ENCODE measurements at places on chromosomes 16 and 17. TPM values are rescaled to one million over a fixed set of nuclear protein-coding genes. Genes with fewer than 3 reads are reported as not detected.

MT1F gene
- 4.3 TPM for total RNA-seq

DNA sequence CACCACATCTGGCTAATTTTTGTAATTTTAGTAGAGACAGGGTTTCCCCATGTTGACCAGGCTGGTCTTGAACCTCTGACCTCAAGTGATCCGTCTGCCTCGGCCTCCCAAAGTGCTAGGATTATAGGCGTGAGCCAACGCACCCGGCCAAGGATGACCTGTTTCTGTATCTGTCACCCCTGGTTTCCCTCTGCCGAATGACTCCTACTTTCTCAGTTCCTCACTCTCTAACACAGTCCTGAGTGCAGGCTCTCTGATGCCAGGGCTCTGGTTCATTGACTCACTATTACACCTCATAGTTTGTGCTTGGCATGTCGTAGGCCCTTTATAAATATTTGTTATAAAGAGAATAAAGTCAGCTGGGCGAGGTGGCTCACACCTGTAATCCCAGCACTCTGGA is 10.7 kb upstream of the PRPF8 start:
- no peak overlapping the region for H3K4me3 ChIP-seq
- H3K4me1 ChIP-seq, result no peaks in the 10 kb centered on the region
- no peaks in the 10 kb centered on the region for H3K27me3 ChIP-seq
- H3K27ac ChIP-seq, result no peak overlapping the region

DNA sequence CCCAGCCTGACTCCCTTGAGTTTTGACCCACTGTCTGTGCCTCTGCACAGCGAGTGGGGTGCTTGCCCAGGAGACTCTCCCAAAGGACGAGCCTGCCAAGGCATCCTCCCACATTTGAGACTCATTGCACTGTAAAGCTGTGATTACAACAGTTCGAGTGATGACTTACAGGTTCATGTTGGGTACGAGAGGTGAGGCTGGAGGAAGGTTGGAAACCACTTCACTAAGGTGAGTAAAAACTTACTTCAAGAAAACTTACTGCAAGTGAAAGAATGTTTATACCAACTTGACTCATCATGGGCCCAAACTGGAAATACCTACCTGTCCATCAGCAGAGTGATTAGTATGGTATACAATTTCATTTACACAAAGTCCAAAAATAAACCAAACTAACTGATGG is 360.1 kb upstream of the CDH11 start:
- DNase-seq, result no peak
- H3K4me3 ChIP-seq, result no peak overlapping the region
- H3K27me3 ChIP-seq, result no peaks in the 10 kb centered on the region
- no peaks in the 10 kb centered on the region for H3K4me1 ChIP-seq

DNA sequence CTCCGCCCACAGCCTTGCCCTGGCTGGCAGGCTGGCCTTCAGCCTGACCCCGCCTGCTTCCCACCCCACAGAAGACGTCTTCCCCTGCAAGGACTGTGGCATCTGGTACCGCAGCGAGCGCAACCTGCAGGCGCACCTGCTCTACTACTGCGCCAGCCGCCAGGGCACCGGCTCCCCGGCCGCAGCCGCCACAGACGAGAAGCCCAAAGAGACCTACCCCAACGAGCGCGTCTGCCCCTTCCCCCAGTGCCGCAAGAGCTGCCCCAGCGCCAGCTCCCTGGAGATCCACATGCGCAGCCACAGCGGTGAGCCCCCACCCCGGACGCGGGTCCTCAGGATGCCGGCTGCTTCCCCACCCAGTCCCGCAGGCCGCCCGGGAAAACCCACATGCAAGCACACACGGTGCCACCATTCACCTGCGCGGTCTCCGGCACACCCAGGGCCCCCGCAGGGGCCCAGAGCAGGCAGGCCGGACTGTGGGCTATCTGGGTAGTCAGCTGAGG is 38.2 kb upstream of the ZC3H18 start:
- H3K4me3 ChIP-seq, result no peak overlapping the region
- H3K36me3 ChIP-seq, result peaks cover 2% of the 10 kb centered on the region
- no peaks in the 10 kb centered on the region for H3K27me3 ChIP-seq
- peaks cover 15% of the 10 kb centered on the region for H3K4me1 ChIP-seq
- no peak for DNase-seq

DNA sequence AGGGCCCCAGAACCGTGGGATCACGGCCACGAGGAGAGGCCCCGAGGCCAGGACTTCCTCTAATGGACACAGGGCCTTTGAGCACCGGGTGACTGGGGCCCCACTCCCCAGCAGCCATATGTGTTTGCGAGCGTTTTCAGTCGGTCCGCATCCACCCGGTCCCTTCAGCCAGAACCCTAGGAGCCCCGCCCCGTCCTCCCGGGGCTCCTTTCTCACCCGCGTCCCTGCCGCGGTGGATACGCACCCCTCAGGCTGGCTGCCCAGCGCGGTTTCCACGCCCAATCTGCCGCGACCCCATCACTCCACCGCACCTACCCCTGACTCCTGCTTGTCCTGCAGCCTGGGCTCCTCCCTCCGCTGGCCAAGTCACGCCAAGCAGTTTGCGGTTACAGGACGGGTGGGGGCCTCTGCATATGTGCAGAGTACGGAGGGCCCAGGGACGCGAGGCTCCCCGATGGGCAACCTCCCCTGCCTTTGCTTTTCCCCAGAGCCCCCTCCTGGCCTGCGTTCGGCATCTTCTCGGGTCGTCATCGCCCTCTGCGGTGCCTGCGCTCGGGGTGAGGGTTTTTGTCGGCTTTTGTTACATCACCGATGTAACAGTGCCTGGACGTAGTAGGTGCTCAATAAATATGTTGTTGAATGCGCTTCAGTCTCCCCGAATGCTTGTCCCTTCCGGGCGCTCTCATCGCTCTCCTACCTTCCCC is 1.0 kb upstream of the TTYH2 start:
- no peaks in the 10 kb centered on the region for H3K27me3 ChIP-seq
- H3K27ac ChIP-seq, result peak overlapping the region; percentile 27
- H3K36me3 ChIP-seq, result no peaks in the 10 kb centered on the region

DNA sequence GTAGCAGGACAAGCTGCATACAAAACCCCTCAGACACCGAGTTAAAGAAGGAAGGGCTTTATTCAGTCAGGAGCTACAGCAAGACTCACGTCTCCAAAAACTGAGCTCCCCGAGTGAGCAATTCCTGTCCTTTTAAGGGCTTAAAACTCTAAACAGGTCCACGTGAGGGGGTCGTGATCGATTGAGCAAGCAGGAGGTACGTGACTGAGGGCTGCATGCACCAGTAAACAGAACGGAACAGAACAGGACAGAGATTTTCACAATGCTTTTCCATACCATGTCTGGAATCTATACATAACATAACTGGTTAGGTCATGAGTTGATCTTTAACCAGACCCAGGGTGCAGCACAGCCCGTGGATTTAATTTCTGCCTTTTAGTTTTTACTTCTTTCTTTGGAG is 25.2 kb downstream of the ITGAM start:
- H3K27ac ChIP-seq, result no peak overlapping the region
- H3K27me3 ChIP-seq, result no peaks in the 10 kb centered on the region
- DNase-seq, result no peak
- H3K4me1 ChIP-seq, result no peaks in the 10 kb centered on the region

SDK2 gene
- 12.7 TPM for total RNA-seq

PPP1R27 gene
- total RNA-seq, result not detected

DNA sequence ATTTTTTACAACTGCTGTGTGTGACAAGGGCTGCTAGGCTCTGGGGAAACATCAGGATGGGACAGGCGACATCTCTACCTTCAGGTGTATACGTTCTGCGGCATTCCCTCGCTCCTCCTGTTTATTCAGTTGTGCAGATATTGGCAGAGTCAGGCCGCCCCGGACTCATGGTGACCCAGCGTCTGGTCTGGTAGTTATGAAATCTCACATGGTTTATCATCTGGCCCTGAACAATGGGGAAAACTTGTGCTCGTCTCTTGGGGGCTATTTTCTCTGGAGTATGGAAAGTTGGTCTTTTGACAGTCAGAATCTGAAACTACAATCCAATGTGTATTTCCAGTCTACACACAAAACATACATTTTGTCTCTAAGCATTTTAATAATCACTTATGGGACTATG is 3.3 kb downstream of the MARCHF10 start:
- H3K27me3 ChIP-seq, result no peaks in the 10 kb centered on the region
- DNase-seq, result no peak
- no peak overlapping the region for H3K4me3 ChIP-seq
- H3K4me1 ChIP-seq, result peaks cover 8% of the 10 kb centered on the region
- no peaks in the 10 kb centered on the region for H3K36me3 ChIP-seq
- no peak overlapping the region for H3K27ac ChIP-seq

TBC1D3G gene
- total RNA-seq, result not detected

DNA sequence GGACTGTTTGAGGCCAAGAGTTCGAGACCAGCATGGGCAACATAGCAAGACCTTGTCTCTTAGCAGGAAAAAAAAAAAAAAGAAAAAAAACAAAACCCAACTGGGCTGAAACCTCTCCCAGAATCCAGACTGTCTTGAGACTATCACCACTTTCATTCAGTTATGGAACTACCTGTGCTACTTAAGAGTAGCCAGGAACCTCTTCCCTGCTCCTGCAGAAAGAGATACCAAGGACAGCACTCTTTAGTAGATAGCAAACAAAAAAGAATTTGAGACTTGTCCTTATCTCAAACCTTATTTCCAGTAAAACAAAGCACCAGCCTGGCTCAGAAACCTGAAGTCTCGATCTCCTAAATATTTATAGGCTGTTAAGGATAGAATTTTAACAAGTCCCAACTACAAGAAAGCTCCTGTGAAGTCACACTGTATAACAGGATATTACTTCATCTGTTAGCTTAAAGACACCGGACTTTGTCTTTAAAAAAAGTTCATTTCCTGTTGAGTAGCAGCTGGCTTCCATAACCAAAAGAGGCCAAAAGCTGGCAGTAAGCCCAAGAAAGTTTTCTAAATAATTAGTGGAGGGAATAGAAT is 5.1 kb downstream of the CDR2 start:
- H3K4me1 ChIP-seq, result peaks cover 8% of the 10 kb centered on the region
- H3K36me3 ChIP-seq, result no peaks in the 10 kb centered on the region
- H3K27ac ChIP-seq, result no peak overlapping the region
- no peak for DNase-seq
- no peaks in the 10 kb centered on the region for H3K27me3 ChIP-seq

DNA sequence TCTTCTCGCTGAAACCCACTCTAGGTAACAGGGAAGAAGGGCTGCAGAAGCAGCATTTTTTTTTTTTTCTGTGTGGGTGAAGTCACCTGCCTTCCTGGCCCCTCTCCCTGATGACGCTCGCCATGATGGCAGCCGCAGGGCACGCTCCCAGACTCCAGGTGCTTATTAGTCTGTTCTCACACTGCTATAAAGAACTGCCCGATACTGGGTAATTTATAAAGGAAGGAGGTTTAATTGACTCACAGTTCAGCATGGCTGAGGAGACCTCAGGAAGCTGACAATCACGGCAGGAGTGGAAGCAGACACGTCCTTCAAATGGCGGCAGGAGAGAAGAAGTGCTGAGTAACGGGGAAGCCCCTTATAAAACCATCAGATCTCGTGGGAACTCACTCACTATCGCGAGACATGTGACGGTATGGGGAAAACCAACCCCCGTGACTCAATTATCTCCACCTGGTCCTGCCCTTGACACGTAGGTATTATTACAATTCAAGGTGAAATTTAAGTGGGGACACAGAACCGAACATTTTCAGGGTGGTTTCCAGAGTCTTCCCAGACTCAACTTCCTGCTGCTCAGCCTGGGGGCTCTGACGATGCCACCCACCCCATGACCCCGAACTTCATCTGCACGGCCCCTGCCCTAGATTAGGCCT is 34.9 kb upstream of the NLRP1 start:
- no peak for DNase-seq
- no peaks in the 10 kb centered on the region for H3K36me3 ChIP-seq
- no peak overlapping the region for H3K27ac ChIP-seq
- peaks cover 11% of the 10 kb centered on the region for H3K27me3 ChIP-seq

- H3K27ac ChIP-seq, result no peak overlapping the region
- no peaks in the 10 kb centered on the region for H3K27me3 ChIP-seq
- H3K4me3 ChIP-seq, result no peak overlapping the region
Measured at GRCh38 chr17:17570798-17571716, 20.5 kb downstream of the PEMT start.

CD7 gene
- total RNA-seq, result 0.67 TPM

GRCh38 chr16:10943064-10943353 is 741 bp upstream of the DEXI start:
- peak overlapping the region; percentile 62 for H3K4me3 ChIP-seq
- no peak overlapping the region for H3K27ac ChIP-seq

- H3K4me3 ChIP-seq, result no peak overlapping the region
- peak; percentile 72 for DNase-seq
- no peaks in the 10 kb centered on the region for H3K36me3 ChIP-seq
- H3K27ac ChIP-seq, result no peak overlapping the region
Measured at GRCh38 chr17:57599271-57600045, 145.6 kb downstream of the CCDC182 start.

DNA sequence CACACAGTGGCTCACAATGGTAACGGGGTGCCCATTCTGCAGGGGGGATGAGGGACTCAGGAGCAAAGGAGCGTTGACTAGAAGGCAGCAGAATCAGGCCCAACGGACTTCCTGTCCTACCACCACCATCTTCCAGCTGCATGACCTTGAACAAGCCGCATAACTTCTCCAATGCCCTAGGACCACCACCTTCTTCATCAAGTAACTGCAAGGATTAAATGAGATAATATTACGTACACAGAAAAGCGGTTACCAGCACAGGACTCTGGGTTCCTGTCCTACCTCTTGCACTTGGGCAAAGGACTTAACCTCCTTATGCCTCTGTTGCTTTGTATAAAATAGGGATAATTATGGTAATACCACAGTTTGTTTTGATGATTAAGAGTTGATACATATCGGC is 4.7 kb downstream of the ASPHD1 start:
- DNase-seq, result no peak
- H3K27me3 ChIP-seq, result peaks cover 11% of the 10 kb centered on the region
- H3K27ac ChIP-seq, result no peak overlapping the region
- no peak overlapping the region for H3K4me3 ChIP-seq
- peaks cover 5% of the 10 kb centered on the region for H3K4me1 ChIP-seq

DNA sequence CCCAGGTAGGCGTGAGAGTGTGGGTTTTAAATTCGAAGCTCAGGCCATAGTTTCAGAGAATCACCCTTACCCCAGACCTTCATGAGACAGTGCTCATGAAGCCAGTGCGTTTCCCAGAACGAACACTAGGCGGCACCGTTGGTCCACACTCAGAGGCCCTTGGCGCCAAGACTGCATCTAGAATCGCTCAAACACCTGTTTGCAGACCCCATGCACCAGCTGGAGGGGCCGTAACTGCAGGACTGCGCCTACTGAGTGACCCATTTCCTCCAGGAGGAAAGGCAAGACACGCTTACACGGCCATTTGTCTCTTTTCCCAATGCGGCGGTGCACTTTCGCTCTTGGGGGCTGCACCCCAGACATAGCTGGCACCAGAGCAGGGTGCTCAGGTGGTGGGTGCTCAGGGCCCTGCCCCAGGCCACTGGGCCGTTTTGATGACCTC is 34.0 kb downstream of the ADGRG5 start:
- H3K4me1 ChIP-seq, result no peaks in the 10 kb centered on the region
- no peak overlapping the region for H3K4me3 ChIP-seq
- peak; percentile 83 for DNase-seq
- H3K36me3 ChIP-seq, result no peaks in the 10 kb centered on the region

- H3K4me3 ChIP-seq, result no peak overlapping the region
- no peaks in the 10 kb centered on the region for H3K36me3 ChIP-seq
- no peak overlapping the region for H3K27ac ChIP-seq
- H3K27me3 ChIP-seq, result no peaks in the 10 kb centered on the region
- no peak for DNase-seq
Measured at GRCh38 chr16:64167936-64168335, 953.9 kb downstream of the CDH11 start.

BAIAP3 gene
- total RNA-seq, result 130 TPM

- H3K27ac ChIP-seq, result no peak overlapping the region
- no peak overlapping the region for H3K4me3 ChIP-seq
- DNase-seq, result no peak
- no peaks in the 10 kb centered on the region for H3K27me3 ChIP-seq
- H3K36me3 ChIP-seq, result no peaks in the 10 kb centered on the region
Measured at GRCh38 chr16:79473456-79473855, 127.1 kb downstream of the MAF start.

- no peak overlapping the region for H3K4me3 ChIP-seq
- H3K36me3 ChIP-seq, result no peaks in the 10 kb centered on the region
- H3K4me1 ChIP-seq, result no peaks in the 10 kb centered on the region
- no peak for DNase-seq
Measured at GRCh38 chr17:78952706-78953105, 27.0 kb downstream of the LGALS3BP start.
